ENCODE measurements at places on chromosomes 1 and 21.

DNA sequence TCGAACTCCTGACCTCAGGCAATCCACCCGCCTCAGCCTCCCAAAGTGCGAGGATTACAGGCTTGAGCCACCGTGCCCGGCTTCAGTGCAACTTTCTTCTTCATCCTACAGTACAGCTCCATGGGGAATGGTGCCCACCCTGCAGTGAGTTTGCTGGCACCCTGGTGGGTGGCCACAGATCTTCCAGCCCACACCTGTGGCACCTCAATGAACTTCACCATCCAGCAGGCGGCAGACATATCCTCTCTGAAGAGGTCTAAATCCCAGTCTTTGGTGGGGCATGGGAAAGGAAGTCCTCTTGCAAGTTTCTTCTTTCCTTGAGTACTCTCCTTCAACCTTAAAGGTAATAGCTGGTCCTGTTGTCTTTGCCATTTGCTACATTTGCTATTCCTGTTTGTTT is 18.1 kb upstream of the ZBTB8A start:
- no peak for DNase-seq

GRCh38 chr1:224703702-224704101 is 87.6 kb downstream of the CNIH3 start:
- DNase-seq = no peak

- no peak for DNase-seq
These were observed 36.8 kb downstream of the CITED4 start for GRCh38 chr1:40825435-40825788.

DNA sequence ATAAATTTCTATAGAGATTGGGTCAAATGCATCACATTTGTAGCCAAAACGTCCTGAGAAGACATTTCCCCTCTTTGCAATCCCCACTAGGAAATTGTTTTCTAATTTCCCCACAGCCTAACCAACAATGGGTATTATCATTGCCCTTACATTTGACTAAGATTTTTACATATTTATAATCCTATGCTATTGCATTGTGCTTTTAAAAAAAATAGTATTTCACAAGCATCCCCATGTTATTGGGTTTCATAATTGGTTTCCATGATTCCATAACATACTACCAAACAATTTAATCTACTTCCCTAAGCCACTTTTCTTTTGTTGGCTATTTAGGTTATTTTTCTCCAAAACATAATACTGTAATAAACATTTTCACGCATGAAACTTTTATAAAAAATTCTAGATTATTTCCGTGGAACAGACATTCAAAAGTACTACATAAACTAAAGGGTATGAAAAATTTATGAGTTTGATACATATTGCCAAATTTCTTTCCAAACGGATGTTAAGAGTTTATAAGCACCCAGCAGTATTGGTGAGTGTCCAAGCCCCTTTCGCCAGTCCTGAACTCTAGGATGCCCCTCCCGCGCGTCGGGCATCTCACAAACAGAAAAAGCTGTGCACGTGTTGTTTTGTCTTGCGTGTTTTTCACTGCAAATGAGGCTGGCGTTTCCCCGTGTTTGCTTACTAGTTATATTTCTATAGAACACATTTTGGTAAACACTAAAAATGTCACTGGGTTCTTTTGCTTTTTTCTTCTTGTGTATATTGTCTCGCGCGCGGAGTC is 2.0 kb upstream of the LHX4 start:
- no peak for DNase-seq

GRCh38 chr1:178819123-178819522 is 51.8 kb downstream of the ANGPTL1 start:
- no peak for DNase-seq

- DNase-seq = no peak
These were observed 221.9 kb downstream of the PBX1 start for GRCh38 chr1:164780863-164781262.

DNA sequence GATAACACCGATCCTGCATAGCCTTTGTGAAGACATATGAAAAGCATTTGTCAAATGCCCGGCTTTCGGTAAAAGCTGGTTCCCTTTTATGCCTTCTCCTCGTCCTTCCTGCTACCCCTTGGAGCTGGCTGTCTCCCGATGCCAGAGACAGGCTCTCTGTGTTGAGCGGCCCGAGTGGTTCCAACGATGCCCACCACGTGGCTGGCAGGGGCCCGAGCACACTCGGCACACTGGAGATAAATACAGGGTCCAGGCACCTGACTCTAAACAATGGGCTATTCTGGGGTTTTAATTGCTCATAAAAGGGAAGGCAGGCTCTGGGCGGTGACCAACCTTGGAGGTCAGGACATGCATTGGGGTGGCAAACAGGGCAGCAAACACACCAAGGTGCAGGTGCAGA is 207.1 kb downstream of the HIVEP3 start:
- no peak for DNase-seq

- DNase-seq = no peak
These were observed 131.9 kb upstream of the COL6A1 start for GRCh38 chr21:45849651-45850050.

DNA sequence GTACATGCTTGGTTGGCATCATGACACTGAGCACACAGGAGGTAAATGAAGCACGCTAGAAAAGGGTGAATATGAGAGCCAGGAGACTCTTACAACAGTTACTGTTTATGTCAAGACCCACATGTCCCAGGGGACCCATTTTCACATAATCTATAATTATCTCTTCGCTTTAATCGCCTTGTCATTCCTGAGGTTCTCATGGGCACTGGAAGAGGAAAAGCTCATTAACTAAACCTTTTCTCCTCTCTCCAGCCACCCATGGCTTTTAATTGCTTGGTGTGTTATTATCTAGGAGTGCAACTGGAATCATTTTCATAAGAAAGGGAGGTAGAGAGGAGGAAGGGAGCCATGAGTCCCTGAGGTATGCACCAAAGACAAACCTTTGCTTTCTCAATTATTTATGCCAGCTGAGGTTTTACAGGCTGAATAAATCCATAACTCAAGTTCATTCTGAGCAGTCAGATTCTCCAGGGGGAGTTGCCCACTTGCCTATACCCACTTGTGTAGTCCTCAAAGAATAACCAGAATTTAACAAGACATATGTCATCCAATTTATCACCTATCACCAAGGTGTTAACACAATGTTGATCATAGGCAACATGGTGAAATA is 77.4 kb downstream of the ACBD6 start:
- DNase-seq = peak; percentile 87

DNA sequence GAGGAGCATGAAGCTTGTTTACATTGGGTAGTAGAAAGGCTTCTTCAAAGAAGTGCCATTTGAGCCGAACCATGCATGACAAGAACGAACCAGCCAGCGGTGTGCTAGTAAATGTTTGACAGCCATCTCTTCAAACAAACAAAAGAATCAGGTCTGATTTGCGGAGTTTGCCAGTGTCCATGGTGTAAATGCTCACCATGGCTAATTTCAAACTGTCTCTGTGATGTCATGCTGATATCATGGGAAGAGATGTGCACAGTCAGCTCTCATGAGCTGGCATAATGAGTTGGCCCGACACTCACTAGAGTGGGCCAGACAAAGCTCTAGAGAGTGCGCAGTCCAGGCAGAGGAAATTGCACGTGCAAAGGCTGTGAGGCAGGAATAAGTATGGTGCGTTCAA is 101.1 kb downstream of the KAZN start:
- peak; percentile 81 for DNase-seq

- DNase-seq = no peak
These were observed 686 bp downstream of the DNMT3L start for GRCh38 chr21:44260791-44261631.

GRCh38 chr1:46705408-46705807 is 13.5 kb downstream of the EFCAB14 start:
- no peak for DNase-seq

DNA sequence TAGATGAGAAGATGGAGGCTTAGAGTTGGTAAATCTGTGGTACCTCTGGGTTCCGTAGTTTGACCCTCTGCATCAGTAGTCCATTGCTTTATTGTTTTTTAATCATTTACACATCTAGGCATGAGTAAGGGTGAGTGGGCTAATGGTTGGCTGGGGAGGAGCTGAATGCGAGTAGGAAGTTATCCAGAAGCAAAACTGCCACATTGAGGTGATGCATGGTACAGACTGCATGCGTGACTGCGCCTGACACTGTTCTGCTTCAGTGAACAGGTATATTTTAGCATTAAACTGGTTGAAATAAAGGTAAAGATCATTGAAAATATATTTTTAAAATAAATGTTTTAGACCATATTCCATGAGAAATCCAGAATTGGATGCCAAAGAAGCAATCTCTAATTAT is 4.4 kb downstream of the DNAJC16 start:
- DNase-seq = no peak

GRCh38 chr1:48526008-48526710 is 54.2 kb upstream of the SPATA6 start:
- peak; percentile 94 for DNase-seq

GRCh38 chr1:8022395-8023286 is 3.5 kb downstream of the ERRFI1 start:
- no peak for DNase-seq

GRCh38 chr1:203406446-203407045 is 55.6 kb upstream of the FMOD start:
- no peak for DNase-seq

DNA sequence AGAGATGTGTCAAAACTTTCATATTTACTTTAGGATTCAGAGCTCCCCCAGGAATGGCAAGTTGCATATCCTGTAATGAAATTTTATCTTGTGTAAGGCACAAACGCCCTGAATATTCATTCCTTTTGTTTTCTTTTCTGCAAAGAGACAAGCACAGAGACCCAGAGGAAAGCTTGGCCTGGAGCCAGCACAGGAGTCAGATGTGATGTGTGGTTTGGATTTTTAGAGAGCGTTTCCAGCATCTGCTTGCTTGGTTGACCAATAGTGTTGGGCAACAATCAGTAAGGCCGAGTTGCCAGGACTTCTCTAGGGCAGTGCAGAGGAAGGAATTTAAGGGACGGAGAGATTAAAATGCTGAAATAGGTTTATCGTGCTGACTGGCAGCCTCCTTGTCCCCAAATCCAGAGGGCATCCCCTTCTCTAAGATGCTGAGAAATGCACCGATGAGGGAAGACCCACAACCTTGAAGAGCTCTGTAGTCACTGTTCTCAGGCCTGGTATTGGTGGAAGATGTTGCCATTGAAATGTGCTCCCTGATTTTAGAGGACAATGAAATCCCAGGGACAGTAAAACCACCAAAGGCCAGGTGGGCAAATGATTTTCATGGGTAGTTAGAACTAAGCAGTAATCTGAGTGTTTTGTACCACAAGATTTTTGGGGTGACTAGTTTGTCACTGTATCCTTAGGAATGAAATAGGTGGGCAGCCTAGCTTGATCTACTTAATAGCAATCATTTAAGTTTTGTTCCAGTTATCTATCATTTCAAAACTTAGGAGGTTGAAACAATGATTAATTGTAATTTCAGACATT is 37.9 kb upstream of the RHOU start:
- DNase-seq = peak; percentile 11

GRCh38 chr1:34066166-34066565 is 98.9 kb downstream of the CSMD2 start:
- no peak for DNase-seq

DNA sequence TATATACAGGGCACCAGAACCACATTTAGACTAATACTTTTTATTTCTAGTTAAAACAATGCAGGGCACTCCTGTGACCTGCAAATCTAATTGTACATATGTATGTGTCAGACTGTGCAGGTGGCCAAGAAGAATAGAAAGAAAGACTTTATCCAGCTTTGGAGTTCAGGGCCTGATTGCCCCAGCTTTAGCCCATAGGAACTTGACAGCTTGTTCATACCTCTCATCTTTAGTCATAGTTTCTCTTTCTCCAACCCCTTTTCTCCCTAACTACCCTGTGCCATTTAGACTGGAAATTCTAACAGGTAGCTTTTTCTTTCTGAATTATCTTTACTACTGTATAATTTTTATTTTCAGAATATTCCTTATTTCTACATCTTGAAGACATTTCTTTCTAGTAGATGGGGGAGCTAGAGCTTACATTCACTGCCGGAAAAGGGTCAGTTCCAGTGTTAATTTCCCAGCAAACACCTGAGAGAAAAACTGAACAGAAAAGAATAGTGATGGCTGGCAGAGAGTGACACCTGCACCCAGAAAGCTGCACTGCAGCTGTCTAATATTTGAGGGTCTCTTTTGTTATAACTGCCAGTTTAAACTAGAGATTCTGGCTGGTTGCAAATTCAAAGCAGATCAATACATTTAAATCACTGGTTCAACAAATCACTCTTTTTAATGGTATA is 8.4 kb downstream of the YBX1 start:
- no peak for DNase-seq

DNA sequence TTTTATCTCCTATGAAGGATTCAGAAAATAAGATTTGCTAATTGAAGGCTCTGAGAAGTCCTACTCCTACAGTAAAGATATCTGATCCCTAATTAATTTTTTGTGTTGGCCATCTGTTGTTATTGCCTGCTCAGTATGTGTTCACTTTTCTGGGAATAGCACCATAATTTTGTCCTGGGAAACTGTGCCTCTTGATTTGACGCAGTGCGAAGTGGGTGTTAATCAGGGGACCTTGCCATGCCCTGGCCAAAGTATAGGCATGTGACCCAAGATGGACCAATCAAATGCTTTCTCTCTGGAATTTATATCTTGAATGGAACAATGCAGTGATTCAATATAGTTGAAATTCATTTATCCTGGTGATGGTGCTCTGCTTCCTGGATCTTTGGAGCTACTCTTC is 30.4 kb upstream of the GNG12 start:
- DNase-seq = no peak

- no peak for DNase-seq
These were observed 29.9 kb downstream of the LDLRAD2 start for GRCh38 chr1:21841852-21842466.

GRCh38 chr1:215544566-215544965 is 22.5 kb upstream of the KCTD3 start:
- DNase-seq = no peak

Measured in DMS79 treated with DMSO at 0.1 percent for 48 hours (cell line).